Muscle of leg (tissue), 16 donors: ENCODE measurements at places on chromosomes 16 and 17.

GRCh38 chr17:36929851-36930582 lies 7.3 kb upstream of the LHX1 start:
- H3K36me3 ChIP-seq, result no peaks in the 10 kb centered on the region
- H3K4me3 ChIP-seq, result no peak overlapping the region
- no peak overlapping the region for H3K27ac ChIP-seq
- peaks cover 35% of the 10 kb centered on the region for H3K4me1 ChIP-seq
- no peak for DNase-seq

- H3K4me3 ChIP-seq, result no peak overlapping the region
- DNase-seq, result no peak
- H3K27ac ChIP-seq, result no peak overlapping the region
- no peaks in the 10 kb centered on the region for H3K36me3 ChIP-seq
- no peaks in the 10 kb centered on the region for H3K4me1 ChIP-seq
These were observed 31.8 kb downstream of the PITPNM3 start for GRCh38 chr17:6524520-6524919.

GRCh38 chr17:37438141-37438540 lies 31.5 kb downstream of the TADA2A start:
- H3K27me3 ChIP-seq, result no peaks in the 10 kb centered on the region
- H3K4me1 ChIP-seq, result no peaks in the 10 kb centered on the region
- no peak overlapping the region for H3K4me3 ChIP-seq
- DNase-seq, result no peak

- no peak for DNase-seq
- H3K4me1 ChIP-seq, result no peaks in the 10 kb centered on the region
- no peaks in the 10 kb centered on the region for H3K36me3 ChIP-seq
- no peak overlapping the region for H3K27ac ChIP-seq
- H3K4me3 ChIP-seq, result no peak overlapping the region
These were observed 937.6 kb upstream of the EEF2KMT start for GRCh38 chr16:6035161-6035560.
